ENCODE measurements at places on chromosomes 6 and 20.

DNA sequence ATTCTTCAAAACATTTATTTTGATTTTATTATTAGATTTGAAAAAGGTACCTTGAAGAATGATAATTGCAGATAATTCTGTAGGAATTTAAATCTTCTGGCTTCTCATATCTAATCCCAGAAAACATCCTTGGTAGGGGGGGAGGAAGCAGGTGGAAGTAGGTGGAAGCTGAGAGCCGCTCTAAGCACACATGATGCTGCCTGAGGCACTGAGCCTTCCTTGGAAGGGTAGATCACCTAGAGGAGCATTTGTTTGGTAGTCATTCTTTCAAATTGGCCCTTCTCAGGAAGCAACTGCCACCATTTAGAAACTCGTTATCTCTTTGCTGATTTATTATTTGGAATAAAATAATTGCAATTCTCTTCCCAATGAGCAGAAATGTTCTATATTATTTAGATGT lies 623.3 kb downstream of the CD109 start:
- DNase-seq = no peak

DNA sequence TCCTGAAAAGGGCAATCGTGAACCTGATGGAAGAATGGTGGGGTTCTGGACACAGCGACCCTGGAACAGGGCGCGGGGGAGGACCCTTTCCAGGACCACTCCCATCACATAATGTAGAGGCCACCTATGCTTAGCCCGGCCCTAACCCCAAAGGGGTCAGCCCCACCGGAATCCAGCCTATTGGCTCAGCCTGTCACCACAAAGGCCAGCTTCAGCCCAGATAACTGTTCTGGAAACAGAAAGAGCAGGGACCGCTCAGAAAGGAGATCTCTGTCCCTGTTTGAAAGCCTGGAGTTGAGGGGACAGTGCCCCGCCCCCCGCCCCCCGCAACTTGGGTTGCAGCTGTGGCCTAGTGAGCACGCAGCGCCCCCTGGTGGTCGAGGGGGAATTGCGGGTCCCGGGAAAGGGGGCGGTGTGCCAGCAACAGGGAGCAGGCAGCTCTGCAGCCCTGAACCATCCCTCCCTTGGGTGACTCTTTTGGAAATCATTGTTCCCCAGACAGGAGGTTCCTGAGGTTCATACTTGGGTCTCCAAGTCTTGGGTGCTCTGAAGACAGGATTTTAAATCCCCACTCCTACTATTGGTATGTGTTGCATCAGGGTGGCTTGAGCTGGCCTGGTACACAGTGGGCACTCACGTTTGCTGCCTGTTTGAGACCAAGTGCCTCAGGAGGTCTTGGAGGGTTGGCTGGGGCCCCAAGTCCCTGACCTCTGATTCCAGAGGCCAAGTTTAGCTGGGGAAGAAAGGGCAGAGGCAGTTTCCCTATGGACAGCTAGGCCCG lies 1.5 kb downstream of the SIGLEC1 start:
- peak; percentile 26 for DNase-seq

- DNase-seq = no peak
Measured at GRCh38 chr20:10579942-10580341, 93.9 kb downstream of the JAG1 start.

DNA sequence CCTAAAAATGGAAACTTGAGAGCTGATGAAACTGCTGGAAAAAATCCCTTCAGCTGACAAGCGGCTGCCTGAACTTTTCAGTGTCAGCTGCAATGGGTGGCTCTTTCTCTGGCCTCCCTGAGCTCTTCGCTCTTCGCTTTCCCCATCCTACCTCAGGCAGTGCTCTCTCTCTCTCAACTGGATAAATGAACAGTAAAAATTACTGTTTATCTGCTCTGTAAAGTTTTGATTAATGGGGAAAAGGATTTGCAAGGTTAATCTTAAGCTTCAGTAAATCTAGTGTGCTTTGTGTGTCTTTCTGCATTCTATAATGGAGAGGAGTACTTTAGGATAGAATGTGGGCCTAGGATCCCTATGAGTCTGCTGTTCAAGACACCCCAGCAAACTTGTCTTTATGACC lies 35.1 kb downstream of the TMEM14A start:
- no peak for DNase-seq

DNA sequence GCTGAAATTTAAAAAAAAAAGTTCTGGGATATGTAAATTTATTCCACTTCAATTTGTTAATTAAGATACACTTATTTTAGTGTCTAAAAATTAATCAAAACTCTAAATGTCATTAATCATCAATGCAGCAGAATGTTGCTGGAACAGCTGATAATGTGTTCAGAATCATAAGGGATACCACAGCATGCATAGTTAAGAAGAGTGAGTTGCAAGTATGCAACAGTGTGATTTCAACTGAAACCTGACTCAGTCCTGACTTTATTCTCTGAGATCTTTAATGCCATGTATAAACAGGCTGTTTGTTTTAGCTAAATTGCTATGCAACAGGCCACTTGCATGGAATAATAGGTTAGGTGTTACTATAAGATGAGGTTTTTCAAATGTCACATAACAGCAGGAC lies 1.4 kb downstream of the GRIK2 start:
- DNase-seq = no peak

GRCh38 chr6:107132330-107132954 lies 17.1 kb upstream of the BEND3 start:
- no peak for DNase-seq

- no peak for DNase-seq
Measured at GRCh38 chr20:18304618-18305017, 16.3 kb downstream of the ZNF133 start.

DNA sequence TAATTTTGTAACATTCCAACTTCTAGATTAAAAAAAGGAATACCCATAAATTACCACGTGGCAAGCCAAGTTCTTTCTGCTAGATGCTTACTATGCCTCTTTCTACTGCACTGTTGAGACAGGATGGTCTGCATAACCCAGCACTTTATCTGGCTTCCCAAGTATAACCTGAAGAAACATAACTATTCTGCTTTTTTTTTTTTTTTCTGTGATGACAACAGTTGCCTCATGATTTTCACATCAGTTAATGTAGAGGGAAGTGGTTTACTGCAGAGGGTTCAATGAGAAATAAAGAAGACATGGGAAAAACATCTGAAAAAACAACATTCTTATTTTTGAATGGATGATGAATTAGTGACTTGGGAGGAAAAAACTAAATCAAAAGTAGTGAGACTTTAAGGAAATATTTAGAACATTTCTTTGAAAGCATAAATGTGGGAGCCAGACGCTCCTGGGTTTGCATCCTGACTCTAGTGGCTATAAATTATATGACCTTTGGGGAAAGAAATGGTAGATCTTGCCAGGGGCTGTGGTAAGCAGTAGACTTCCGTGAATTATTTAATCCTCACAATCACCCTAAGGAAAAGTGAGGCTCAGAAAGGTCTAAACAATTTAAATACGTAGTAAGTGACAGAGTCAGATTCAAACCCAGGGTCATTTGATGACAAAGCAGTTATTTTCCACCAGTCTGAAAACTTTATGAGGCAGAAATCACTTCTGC lies 230.7 kb downstream of the PHACTR1 start:
- DNase-seq = no peak

DNA sequence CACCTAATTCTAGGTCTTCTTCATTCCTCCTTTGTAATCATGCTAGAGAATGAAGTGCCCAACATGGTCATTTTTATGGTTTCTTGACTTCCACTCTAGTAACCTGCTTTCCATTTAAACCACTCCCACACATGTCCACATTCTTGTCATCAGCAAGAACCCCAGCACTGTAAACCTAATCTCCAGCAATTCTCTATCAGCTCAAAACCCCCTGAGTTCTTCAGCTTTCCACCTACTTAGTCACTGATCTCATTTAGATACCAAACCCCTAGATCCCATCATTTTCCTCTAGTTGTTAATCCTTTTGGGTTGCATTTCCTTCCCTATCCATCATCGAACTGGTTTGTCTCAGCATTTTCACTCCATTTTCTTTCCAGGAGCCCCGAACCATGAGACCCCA lies 49.7 kb downstream of the GOPC start:
- DNase-seq = no peak

DNA sequence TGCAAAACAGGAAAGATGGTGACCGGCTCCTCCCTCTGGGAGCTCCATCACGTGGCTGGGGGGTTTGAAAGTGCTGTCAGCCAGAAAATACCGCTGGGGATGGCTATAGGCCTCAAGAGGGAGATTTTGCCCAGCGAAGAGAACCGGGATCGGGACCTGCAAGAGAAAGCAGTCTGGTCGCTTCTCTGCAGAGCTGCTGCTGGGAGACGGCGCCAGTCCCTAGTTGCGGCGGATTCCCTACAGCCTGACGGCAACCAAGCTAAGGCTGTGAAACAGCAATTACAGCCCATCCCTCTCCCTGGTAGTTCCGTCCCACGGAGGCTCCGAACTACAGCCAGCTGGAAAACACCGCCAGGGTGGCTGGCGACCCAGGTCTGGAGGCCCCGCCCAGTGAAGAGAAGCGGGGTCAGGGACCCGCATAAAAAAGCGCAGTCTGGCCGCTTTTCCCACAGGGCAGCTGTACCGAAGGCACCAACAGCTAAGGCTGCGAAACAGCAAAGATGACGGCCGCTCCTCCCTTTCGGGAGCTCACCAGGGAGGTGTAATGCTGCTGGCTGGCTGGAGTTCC lies 238.1 kb upstream of the IRAK1BP1 start:
- DNase-seq = no peak

GRCh38 chr20:61053487-61053886 lies 198.6 kb upstream of the CDH4 start:
- DNase-seq = no peak

DNA sequence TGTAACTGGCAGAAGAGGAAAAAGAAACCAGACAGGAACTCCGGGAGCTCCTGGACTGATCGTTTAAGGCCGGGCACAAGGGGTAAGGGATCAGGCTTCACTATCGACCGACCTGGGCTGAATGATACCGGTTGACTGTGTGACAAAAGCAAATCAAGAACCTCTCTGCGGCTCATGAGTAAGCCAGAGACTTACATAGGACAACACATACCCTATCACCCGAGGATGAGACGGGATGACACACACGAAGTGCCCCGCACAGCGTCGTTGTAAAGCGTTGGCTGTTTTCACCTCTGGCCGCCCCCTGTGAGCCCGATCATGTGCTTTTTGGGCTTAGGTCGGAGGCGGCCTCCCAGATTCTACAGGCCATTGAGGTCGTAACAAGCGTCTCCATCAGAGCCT lies 695 bp upstream of the TGIF2 start:
- DNase-seq = no peak

- peak; percentile 14 for DNase-seq
Measured at GRCh38 chr20:34538671-34539123, 19.8 kb upstream of the MAP1LC3A start.

DNA sequence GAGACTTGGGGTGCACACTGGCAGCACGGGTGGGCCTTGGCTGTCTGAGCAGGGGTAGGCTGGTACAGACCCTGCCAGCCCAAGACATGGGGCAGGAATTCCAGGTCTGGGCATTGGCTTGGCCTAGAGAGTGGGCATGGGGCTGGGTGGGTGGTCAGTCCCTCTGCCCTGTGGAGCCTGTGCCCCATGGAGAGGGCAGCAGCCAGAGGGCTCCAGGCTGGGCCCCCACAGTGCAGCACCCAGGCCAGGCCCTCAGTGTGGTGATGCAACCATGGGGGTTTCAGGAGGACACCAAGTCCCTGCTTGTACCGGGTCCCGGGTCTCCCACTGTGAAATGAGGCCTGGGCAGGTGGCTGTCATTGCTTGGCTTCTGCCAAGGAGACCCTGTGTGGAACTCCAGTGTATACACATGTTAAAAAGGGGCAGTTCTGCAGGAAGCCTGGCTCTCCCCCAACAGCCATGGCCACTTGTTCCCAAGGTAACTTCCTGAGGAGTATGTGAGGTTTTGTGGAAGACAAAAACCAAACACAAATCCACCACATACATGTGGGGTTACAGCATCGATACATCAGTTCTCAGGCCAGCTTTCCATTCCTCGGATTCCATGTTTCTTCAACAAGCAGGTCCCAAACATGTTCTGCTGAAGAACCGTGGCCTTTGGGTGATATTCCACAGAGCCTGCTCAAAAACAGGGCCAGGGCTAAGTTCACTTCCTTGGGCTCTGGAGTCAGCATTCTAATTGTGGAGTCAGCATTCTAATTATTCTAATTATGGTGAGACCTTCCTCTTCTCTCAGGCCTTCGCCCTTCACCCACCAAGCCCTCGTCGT lies 77.3 kb downstream of the DACT2 start:
- DNase-seq = no peak

DNA sequence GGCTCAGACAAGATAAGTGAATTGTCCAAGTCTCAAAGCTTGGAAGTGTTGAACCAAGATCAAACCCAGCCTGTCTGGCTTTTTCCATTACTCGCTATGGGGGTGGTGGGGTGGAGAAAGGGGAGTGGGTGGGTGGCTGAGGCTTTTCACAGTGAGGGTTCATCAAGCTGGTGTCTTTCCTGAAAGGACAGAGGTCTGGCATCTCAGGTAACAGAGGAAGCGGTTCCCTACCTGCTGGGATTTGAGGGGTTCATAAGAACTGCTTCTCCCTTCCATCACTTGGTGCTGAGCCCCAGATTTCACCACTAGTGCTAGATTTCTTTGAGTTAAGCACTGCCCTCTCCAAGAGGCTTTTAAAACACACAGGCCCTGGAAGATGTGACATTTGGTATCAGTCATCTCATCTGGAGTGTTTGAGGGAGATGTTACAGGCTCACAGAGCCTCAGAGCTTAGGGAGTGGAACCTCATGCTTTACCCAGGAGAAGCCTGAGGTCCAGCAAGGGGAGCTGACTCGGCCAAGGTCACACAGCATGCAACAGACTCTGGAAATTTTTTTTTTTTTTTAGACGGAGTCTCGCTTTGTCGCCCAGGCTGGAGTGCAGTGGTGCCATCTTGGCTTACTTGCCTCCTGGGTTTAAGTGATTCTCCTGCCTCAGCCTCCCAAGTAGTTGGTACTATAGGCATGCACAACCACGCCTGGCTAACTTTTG lies 6.0 kb upstream of the VEGFA start:
- DNase-seq = no peak

DNA sequence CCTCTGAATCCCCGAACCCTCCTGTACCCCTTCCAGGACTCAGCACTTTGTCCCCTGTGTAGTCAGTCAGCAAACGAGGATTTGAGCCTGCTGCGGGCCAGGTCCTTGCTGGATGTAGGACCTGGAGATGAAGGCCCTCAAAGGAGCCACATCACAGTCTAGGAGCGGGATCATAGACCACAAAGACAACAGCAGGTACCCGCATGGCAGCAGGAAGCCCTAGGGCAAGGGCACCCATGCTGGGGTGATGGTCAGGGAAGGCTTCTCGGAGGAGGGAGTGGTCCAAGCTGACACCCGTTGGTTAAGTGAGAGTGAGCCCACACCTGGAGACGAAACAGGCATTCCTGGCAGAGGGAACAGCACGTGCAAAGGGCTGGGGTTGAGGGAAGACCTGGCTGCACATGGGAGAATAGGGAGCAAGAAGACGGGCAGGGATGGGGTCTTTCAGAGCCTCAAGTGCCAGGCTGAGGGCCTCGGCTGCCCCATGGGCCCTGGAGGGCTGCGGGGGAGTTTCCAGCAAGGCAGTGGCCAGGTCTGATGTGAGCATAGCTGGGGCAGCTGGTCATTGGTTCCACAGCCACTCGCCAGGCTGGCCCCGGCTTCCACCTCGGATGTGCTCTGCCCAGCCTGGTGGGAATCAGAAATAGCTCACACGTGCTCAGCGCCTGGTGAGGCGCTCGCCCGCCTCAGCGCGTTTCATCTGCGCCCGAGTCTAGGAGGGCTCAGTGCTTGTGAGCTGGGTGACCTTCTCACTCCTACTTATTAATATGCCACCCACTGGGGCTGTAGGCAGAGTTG lies 15.0 kb downstream of the DLGAP4 start:
- DNase-seq = no peak

GRCh38 chr6:38187325-38187724 lies 367.8 kb downstream of the ZFAND3 start:
- DNase-seq = no peak

GRCh38 chr20:20604357-20604756 lies 108.1 kb downstream of the RALGAPA2 start:
- no peak for DNase-seq
